ENCODE measurements at places on chromosomes 11 and 22. TPM values are rescaled to one million over a fixed set of nuclear protein-coding genes. Genes with fewer than 3 reads are reported as not detected.

The VSIG10L2 gene
- 3.6 TPM for total RNA-seq

The WNT11 gene
- total RNA-seq = 70.6 TPM

The FOLR2 gene
- total RNA-seq = 16.7 TPM

The NRXN2 gene
- 3.5 TPM for total RNA-seq

The KDM4D gene
- 0.33 TPM for total RNA-seq

The CDC42EP2 gene
- 11.3 TPM for total RNA-seq

The ADM gene
- total RNA-seq = 252 TPM

The TRIM34 gene
- 10.9 TPM for total RNA-seq

The RAC2 gene
- total RNA-seq = 11.5 TPM

The NARS2 gene
- total RNA-seq = 19.0 TPM

The CRYBA4 gene
- total RNA-seq = not detected

DNA sequence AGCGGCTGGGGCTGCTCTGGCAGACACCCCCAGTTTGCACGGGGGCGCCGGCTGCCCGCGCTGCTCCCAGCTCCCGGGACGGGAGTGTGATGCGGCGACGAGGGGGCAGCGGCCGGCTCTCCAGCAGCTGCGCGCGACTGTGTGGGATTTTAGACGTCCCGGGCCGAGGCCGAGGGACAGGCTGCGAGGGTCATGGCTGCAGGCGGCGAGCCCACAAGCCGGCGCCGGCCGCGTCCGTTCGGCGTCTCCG lies 159 bp downstream of the FZD4 start:
- no peak for DNase-seq

DNA sequence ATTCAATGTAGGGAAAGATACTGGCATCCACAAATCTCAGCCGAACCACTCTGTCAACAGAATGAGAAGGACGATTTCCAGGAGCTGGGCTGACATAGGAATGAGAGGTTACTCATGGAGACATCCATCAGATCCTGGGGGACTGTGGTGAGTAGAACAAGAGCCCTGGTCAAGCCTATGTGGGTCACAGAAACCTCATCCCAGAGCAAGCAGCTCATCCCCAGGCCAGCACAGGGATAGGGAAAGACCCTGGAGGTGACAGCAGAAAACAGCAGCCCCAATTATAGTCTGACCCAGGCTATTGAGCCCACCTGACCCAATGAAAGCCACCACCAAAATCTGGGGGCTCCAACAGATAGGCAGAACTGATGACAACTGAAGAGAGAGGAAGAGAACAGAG lies 128.0 kb upstream of the SERPIND1 start:
- DNase-seq = no peak

DNA sequence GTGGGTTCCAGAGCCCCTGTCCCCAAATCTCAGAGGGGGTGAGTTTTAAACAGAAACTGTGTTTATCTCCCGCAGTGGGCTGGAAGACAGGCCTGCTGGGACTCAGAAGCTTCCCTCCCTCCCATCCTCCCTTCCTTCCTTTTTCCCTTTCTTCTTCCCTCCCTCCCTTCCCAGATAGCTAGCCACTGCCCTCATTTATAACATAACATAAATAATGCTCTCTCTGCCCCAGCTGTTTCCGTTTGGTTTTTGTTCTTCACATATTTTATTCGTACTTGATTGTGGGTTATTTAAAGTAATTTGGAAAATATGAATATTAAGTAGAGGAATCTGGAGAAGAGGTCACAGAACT lies 140.9 kb downstream of the TEAD1 start:
- no peak for DNase-seq

GRCh38 chr22:49968831-49969661 lies 8.5 kb downstream of the PIM3 start:
- DNase-seq = peak; percentile 49

GRCh38 chr11:15027011-15027410 lies 46.4 kb upstream of the CALCB start:
- DNase-seq = no peak

DNA sequence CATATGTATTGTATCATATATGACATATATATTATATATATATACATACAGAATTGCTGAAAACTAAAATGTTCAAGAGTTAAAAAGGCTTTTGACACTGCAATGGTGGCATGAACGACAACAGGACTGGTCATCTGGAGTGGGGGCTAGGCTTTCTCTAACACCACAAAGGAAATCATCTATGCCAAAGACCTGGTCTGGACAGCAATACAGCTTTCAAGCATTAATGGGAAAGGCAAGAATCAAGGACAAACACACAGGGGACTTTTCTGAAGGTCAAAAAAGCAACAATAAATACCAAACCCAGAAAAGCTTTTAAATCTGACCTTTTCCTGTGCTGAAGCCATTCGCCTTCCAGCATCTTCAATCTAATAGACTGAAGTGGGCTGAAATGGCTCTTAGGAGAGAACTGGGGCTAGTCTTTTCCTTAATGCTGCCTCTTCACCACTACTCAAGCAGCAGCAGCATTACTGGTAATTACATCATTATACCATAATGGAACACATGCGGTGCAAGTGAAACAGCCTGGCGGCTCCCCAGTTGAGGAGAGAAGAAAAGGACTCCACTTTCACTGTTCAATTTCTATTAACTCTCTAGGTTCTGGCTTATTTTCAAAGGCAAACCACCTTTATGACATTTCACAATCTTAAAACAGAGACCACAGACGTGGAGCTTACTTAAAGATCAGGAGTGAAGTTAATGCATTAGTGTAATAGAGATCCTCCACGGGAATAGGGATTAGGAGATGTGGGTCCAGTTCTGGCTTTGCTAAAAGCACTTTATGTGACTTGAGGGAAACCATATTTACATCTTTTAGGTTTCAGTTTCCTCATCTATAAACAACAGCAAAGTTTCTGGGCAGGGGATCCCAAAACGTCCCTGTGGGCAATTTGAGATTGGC lies 63.0 kb downstream of the GAB2 start:
- DNase-seq = no peak

DNA sequence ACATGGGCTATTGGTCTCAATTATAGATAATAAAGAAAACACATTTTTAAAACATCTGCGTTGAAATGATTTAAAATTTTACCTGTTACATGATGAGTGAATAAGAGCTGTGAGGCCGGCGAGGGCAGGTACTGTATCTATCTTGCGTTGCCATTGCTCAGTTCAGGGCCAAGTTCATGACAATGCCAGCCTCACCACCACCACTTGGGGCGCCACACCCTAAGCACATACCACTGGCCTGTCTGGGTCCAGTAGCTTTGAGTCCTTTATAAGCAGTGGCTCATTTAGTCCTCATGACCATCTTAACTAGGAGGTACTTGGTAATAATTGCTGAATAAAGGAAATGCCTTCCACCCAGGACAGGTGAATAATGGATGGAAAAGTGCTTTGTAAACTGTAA lies 14.5 kb upstream of the MB start:
- DNase-seq = no peak

DNA sequence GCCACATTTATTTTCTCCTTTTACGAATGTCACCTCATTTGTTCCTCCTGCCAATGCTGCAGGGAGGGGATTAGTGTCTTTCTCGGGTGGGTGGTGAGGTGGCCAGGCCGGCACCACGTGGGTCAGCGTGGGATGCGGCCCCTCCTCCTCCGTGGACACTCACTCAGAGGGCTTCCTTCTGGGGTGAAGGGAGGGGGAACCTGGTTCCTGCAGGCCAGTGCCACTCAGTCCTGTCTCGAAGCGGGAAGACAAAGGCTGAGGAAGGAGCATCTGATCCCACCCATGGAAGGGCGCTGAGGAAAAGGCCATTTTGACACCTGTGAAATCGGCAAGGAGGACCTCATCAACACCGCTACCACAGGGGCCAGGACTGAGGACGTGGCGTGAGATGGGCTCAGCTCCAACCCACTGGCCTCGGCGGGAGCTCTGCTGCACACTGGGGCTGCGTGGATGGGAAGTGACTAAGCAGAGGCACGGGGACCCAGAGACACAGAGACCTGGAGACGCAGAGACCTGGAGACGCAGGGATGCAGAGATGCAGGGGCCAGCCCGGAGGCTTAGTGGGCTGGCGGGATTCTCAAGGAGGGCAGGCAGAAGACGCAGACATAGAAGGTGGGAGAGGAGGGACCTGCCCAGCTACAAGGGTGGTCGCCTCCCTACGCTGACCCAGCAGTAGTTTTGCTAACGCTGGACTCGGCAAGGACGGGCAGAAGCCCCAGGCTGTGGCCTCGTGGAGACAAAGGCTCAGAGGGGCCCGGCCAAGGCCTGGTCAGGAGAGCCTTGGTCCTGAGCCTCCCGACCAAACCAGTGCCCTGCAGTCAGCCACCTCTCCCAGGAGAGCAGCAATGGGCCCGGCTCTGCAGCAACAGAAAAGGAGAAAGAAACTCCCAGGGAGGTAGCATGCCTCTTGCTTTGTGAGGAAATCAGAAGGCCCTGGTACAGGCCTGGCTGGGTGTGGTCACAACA lies 1071.2 kb downstream of the BRD1 start:
- DNase-seq = no peak

- no peak for DNase-seq
Observed at GRCh38 chr22:32218470-32218869, 13.6 kb upstream of the RFPL2 start.

DNA sequence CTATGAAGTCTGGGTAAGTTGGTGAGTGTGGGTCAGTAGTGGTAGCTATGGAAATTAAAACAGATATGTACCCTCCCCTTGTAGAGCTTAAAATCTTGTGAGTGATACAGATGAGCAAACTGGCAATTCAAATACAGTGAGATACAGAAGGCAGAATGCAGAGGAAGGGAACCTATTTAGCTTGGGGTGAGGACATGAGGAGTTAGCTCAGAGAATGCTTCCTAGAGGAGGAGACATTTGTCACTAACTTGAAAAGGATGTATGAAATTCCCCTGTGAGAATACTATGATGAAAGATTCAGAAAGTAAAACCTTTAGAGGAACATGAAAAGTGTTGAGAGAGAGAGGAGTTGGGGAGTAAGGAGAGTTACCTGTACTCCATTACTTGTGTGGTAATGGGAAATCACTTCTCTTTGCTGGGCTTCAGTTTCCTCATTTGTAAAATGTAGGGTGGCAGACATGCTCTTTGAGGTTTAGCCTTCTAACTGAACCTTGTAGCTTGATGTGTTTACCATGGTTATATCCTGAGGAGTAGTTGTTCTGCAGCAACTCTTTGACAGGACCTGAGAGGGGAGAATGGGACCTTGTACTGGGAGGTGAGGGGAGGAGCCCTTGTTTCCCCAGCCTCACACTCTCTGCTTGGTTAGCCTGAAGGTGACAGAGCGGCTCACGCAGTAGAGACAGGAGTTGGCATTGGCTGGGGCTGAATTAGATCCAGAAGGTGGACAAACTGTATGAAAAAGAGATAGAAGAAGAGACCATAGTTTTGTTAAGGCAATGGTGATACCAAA lies 17.9 kb downstream of the SWAP70 start:
- DNase-seq = no peak

DNA sequence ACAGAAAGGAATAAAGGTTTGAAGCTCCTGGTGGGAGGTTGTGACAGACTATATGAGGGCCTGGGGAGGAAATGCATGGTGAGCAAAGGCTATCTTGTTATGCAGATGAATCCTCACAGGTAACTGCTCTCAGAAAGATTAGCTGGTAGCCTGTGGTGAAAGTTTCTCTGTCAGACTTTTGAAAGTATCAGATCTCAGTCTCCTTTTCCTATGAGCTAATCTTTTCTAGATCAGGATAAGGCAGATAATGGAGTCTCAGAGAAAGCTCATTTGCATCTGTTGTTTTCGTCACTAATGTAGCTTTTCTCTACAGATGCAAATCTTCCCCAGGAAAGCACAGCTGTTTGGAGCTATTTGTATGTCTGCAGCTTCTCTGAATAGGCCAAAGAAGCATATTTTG lies 21.0 kb upstream of the OR6X1 start:
- no peak for DNase-seq

DNA sequence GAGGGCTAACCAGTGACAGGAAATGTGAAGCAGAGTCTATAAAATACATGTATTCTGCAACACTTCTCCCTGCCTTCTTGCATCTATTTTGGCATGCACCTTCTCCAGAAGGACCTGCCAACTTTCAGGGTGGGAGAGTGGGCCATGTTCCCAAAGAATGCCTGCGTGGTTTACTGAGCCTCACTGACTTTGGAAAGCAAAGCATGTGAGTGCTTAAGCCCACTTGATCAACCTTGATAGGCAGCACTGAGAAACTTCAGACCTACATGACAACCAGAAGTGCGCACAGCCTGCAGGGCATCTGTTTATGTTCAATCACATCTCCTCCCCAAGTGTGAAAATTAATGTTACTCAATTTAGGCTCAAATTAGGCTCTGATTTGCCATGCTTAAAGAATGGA lies 69.2 kb downstream of the AMOTL1 start:
- no peak for DNase-seq

DNA sequence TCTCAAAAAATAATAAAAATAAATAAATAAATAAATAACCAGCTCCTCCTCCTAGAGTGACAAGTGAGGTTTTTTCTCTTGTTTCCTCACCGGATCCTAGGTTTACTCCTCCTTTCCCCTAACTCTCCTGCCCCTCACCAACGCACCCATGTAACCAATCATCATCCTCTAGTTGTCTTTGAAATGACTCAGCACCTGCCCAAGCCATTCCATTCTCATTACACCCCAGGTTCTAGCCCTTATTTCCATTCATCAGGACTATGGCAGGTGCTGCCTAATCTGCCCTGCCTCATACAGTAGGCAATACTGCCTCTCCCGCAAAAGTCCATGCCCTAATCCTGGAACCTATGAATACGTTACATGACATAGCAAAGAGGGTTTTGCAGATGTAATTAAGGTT lies 60.4 kb downstream of the BUD13 start:
- DNase-seq = no peak

DNA sequence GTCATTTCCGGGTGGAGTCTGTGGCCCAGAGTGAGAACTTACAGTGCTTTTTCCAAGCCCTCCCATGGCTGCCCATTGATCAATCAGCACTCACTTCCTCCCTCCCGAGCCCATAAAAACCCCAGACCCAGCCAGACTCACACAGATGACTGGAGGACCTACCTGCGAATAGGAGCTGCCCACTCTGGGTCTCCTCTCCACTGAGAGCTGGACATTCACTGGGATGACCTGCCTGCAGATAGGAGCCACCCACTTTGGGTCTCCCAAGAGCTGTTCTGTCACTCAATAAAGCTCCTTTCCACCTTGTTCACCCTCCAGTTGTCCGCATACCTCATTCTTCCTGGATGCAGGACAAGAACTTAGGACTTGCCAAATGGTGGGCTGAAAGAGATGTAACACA lies 56.0 kb upstream of the B3GNT6 start:
- DNase-seq = no peak

DNA sequence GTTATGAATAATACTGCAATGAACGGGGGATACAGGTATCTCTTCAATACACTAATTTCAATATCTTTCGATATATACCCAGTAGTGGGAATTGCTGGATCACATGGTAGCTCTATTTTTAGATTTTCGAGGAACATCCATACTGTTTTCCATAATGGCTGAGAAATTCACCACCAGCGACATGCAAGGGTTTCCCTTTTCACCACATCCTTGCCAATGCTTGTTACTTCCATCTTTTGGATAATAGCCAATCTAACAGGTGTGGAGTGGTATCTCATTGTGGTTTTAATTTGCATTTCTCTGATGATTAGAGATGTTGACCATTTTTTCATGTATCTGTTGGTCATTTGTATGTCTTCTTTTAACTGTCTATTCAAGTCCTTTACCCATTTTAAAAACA lies 5.9 kb downstream of the IL10RA start:
- no peak for DNase-seq

Measured in breast epithelium (tissue), 4 donors.